ENCODE measurements at places on chromosomes 1 and 21.
A peak's percentile ranks its signal among the peaks of the same experiment; 100 is the strongest.

- DNase-seq: no peak
These were observed 2.1 kb upstream of the RD3 start for GRCh38 chr1:211493876-211494653.

DNA sequence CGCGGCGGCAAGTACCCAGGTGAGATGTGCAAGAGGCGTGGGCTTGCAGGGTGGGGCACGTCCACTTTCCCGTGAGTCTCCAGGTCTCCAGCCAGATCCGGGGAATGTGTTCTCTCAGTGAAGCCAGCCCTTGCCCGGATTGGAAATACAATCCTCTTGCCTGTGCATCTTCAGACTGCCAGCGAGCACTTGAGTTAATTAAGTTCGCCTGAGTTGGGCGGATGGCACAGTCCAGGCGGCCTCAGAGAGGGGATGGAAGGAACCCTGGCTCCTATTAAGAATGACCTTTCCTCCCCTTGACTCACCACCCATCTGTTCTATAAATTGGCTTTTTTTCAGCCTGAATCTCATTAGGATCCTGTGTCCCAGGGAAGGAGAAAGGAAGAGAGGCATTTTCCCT lies 33.3 kb upstream of the CNTN2 start:
- no peak for DNase-seq

DNA sequence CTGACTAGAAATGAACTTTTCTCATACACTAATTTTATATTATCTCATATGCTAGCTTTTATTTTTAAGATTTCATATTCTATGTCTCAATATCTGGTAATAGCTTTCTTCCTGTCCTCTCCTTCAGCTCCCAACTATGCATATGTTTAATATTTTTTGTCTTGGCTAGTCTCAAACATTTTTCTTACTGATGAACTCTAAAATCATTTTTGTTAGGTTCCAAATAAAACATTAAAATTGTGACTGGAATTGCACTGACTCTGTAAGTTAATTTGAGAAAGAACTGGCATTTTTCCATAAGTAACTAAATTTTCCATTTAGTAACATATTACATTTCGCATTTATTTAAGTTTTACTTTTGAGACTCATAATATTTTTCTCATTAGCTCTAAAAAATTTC lies 368.5 kb upstream of the DPYD start:
- no peak for DNase-seq

DNA sequence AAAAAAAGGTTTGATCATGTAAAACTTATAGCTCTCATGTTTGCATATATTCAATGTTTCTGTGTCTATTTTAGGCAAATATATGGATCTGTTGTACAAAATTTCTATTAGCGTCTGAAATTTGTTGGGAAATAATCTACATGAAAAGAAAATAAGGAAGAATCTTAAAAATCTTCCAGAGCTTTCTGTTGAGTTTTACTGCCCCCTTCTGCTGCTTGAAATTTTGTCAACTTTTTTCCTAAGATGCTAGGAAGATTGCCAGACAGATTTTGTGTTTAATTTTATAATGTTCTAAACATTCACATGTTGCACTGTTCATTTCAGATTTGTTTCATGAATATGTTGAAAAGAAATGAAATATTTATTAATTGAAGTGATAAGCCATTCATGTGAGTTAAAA lies 2.5 kb upstream of the PTGS2 start:
- no peak for DNase-seq

DNA sequence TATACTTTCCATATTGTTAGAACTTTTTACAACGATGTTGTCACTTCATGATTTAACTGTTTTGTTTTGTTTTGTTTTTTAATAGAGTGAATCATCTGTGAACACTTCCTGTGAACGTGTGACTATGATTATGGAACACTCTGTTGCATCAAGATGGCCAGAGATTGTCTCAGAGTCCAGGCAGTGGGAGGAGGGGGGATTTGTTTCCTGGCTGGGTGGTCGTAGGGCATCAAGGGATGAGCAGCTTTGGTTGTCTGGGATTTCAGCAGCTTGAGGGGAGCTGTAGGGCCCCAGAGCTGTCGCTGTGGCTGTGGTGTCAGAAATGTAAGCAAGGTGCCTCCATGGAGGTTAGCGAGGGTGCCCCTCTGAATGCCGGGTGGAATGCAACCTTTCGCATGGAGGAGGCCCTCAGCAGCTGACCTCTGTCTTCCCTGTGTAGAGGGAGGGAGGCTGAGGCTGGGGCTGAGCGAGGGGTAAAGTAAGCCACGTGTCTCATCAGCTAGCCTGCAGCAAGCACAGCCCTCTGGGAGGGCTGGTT lies 21.4 kb downstream of the NEK2 start:
- no peak for DNase-seq

DNA sequence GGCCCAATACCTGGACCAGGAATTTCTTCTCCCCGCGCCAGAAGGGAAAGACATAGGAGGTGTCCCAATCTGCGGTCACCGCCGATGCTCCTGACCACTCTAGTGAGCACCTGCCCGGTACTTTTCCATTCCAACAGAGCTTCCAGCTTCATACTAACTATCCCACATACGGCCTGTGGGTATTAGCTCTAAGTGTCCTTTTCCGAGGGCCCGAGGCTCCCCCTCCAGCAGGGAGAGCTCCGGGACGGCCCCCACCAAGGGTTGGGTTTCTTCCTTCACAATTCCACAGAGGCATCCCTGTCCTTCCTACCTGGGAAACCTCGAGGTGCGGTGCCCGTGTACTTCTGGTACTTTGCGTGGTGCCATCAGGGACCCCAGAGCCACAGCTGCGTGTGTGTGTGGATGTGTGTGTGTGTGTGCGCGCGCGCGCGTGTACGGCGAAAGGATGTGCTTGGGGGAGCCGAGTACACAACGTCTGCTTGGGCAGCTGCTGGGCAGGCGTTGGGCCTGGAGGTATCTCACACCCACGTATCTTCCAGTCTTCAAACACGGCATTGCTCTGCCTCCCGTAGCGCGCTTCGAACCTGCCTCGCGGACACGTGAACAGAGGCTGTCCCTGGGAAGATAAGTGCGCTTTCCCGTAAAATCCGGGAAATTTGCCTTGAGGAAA lies 2.4 kb upstream of the SIM2 start:
- no peak for DNase-seq

DNA sequence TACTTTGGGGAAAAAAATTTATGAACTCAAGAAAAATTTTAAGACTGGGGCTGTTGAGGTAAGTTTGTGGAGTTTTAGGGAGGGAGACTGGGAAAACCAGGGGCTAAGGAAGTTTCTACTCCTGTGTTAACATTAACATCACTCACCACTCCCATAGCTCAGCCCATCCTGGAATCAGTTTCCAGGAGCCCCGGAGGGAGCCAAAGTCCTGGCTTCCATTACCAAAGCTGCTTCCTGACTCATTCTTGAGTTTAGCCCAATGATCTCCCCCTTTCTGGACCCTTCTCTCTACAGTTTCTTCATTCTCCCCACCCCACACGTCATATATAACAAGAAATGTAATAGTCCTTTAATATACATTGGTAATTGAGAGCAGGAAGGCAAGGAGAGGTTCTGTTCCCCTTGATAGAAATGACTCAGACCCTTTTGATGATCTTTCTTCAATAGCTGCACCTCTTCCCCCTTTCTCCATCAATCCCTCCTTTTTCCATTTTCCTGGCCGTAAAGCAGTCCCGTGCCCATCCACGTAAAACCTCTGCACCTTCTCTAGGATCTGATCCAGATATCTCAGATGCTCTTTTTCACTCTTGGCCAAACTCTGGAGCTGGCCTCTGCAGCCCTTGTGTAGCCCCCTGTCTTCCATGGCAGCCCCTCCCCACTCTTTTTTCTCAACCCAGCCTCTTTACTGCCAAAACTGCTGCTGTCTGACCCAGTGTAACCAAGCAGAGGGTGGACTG lies 4.6 kb upstream of the PIAS3 start:
- no peak for DNase-seq

GRCh38 chr1:154398678-154399077 lies 6.5 kb upstream of the IL6R start:
- DNase-seq: no peak

DNA sequence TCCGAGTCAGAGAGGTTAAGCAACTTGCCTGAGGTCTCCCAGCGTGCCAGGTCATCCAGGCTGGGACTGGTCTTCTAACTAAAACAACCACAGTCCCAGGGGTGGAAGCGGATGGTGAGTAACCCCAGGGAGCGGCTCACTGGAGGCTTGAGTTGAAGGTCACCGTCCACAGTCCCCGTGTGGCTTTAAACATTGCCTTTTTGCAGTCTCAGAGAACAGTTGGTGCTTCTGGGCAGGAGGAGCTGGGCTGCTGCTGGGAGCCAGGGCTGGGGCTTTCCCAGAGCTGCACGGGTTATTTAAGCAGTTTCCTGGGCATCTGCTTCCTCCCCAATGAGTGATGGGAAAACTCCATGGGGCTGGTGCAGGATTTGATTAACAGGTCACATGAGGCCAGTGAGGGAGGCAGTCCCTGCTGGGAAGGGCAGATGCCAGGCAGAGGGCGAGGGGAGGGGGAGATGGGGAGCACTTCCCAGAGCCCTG lies 12.3 kb downstream of the ARHGEF10L start:
- no peak for DNase-seq

GRCh38 chr1:12046749-12047119 lies 16.4 kb upstream of the TNFRSF8 start:
- DNase-seq: no peak

DNA sequence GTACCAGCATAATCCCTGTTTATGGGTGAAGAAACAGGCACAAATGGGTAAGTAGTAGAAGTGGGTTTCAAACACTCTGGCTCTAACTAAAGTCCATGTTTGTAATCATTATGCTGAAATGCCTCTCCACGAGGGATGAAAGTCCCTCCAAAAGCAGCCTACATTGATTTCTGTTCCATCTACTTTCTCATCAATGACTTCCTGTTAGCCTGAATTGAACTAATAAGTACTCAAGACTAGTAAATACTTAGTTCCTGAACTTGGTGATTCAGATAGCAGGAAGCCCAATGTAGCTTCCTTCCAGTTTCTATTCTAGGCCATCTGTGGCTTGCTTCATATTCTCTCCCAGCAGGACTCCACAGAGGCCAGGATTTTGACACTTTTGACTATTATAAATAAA lies 11.3 kb upstream of the BACH1 start:
- DNase-seq: no peak

DNA sequence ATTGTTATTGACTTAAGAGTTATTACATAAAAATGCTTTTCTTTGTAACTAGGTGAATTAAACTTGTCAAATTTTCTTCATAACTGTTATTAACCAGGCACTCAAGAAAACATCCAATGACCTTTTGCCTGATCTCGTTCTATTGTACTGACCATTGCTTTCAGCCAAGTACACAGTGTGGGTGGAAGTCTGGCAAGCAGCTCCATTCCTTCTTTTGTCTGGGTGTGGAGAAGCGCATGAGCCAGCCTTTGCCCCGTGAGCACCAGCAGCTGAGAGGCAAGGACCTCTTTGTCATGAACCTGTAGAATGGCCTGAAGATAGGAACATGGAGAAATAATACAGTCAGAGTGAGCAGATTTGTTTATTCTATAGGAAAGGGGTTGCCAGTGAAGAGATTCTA lies 57.5 kb downstream of the IARS2 start:
- no peak for DNase-seq

GRCh38 chr1:207911856-207912760 lies 1.2 kb upstream of the CD34 start:
- DNase-seq: no peak

GRCh38 chr1:23923592-23924499 lies 10.7 kb upstream of the CNR2 start:
- DNase-seq: no peak

DNA sequence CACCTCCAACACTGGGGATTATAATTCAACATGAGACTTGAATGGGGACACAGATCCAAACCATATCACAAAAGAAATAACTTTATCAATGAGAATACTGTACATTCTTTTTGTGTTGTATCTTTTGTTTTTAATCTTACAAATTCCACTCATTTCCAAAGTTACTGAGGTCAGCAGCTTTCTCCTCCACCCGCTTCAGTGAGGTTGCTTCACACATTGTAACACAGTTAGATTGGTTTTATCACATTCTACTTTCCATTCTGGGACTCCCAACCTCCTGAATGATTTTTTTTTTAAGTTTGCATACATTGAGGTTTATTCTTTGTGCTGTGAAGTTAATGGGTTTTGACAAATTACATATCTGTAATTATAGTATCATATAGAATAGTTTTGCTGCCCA lies 43.8 kb downstream of the DDAH1 start:
- no peak for DNase-seq

DNA sequence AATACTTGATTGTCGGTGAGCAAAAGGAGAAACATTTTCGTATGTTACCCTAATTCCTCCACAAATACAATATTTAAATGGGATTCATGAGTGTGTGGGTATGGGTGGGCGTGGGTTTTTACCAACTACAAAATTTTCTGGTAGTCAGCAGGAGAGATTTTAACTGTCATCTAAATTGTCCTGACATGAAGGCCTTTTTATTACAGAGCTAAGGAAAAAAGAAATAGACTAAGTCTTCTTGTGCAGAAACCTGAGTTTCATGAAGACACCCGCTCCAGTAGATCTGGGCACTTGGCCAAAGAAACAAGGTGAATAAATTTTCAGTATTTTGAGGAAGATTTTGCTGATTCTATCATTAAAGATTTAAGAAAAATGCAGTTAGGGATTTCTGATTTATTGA lies 752 bp downstream of the RGS18 start:
- DNase-seq: no peak

DNA sequence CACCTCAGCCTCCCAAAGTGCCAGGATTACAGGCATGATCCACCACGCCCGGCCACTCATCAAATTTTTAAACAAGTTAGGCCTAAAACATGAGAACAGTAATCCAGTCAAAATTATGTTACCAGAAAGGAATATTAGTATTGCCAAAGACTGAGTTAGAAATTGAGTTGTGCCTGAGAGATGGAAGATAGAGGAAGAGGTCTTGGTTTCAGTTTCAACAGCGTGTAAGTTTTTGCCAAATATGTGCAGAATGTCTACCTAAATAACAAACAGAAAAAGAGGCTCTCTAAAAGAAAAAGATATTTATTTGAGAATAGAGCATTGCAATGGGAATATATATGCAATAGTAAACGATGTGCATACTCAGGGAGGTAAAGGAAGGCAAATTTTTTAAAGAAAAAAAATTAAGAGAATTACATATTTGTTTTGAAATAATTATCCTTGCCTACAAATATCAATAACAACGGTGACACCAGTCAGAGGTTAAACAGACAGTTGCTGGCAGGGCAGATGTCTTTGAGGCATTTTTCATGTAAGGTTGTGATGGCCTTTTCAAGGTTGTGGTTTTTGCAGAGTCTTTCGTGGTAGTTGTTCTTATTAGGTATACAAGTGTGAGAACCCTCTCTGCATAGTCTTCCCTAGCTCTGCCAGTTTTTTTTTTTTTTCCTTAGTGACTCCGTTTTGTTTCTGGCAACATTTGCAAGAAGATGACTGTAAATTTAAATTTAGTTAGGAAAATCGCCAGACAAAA lies 2.2 kb upstream of the CD1B start:
- DNase-seq: no peak

GRCh38 chr1:23343221-23344110 lies 618 bp downstream of the HNRNPR start:
- DNase-seq: peak; percentile 61

Data from activated naive CD4-positive, alpha-beta T cell treated with anti-CD3 and anti-CD28 coated beads for 36 hours (primary cell).